Foreskin fibroblast (primary cell): ENCODE measurements at places on chromosomes 7 and 10.

DNA sequence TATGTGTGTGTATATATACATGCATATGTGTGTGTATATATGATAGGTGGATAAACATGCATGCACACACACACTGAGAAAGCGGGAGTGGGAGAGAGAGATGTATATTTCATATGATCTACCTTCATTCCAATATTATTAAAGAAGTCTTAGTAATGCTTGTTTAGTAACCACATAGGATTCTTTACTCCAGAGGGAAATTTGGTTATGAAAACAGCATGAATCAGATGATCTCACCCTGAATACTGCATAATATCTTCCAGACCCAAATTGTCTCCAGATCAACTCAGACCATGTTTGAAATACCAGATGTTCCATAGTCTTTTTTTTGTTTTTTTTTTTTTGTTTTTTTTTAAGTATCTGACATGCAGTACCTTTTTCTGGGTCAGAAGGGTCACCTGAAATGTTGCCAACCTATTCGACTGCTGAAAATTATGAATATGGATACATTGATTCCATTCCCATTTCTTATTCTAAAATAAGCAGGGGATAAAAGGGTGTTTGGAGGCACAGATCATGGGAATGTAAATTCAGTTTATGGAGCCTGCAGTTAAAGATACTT, 17.4 kb downstream of the TES start:
- peak; percentile 75 for DNase-seq

- DNase-seq, result no peak
Observed at GRCh38 chr10:93475227-93475626, 6.9 kb downstream of the MYOF start.

DNA sequence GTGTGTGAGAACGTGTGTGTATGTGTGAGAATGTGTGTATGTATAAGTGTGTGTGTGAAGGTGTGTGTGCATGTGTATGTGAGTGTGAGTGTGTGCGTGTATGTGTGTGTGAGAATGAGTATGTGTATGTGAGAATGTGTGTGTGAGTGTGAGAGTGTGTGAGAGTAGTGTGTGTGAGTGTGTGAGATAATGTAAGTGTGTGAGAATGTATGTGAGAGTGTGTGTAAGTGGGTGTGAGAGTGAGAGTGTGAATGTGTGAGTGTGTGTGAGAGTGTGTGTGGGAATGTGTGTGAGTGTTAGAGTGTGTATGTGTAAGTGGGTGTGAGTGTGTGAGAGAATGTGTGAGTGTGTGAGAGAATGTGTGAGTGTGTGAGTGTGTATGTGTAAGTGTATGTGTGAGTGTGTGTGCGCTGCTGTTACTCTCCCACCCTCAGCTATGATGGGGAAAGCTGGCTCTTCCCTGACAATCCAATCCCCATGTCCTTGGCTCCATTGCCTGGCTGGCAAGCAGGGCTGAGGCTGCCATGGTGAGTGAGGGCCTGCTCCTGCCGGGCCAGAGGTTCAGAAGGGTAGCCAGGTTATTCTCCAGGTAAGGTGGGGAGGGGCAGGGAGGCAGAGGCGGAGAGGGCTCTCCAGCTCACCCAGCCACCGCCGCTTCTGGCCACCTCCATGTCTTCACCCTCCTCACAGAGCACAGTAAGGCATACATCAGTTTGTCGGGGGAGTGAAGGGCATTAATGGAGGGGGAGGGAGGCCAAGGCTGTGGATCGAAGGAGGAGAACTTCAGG, 72.6 kb upstream of the PCBD1 start:
- DNase-seq, result no peak

DNA sequence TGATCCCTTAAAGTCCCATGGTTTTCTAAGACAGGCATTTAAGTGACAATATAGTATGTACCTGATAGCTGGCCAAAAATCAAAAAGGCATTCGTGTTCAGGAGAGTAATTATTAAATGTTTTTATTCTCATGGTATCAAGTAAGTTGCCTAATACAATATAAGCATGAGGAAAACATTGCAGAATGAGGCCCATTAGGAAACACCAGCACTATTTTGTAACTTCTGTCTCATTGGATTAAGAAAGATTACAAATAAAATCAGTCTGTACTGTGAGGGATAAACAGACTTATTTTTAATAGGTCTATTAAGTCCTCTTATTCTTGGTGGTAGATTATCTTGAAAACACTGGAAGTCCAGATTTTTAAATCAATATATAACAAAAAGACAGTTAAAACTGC, 110.1 kb downstream of the SNX13 start:
- DNase-seq, result peak; percentile 35

- no peak for DNase-seq
Observed at GRCh38 chr7:4707217-4707741, 25.2 kb downstream of the FOXK1 start.

- DNase-seq, result no peak
Observed at GRCh38 chr10:7756360-7756992, 31.3 kb downstream of the KIN start.

GRCh38 chr7:49150486-49150885, 226.1 kb downstream of the CDC14C start:
- DNase-seq, result no peak
